ENCODE measurements at places on chromosomes 5 and 9.

DNA sequence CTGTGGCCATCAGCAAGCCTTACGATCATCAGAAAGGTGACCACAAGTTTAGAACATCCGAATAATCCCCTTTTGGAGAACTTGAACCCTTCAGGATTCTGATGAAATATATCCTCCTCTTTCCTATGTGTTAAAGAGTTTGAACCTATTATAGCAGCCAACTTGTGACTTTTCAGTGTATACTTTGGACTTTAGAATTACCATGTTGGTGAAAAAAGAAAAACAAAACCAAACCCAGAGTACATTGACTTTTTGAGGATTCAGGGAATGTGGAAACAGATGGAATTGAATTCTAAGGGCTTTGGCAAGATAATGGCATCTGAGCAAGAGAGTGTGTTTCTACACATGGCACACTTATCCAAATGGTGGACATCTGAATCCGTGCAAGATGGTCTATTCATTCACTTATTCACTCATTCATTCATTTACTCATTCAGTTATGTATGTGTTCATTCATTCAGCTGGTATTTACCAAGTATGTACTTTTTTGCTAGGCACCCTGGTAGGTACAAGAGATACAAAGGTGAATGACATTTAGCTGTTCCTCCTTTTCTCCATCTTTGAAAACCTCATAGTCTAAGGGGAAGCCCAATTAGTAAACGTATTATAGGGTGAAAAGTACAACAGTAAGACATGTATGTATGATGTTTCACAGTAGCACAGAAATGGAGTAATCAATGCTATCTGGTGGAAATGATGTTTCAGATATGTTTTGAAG, 91.8 kb downstream of the PRDM6 start:
- no peak for DNase-seq

- DNase-seq = no peak
Observed at GRCh38 chr5:176883700-176884570, 15.2 kb downstream of the HK3 start.

DNA sequence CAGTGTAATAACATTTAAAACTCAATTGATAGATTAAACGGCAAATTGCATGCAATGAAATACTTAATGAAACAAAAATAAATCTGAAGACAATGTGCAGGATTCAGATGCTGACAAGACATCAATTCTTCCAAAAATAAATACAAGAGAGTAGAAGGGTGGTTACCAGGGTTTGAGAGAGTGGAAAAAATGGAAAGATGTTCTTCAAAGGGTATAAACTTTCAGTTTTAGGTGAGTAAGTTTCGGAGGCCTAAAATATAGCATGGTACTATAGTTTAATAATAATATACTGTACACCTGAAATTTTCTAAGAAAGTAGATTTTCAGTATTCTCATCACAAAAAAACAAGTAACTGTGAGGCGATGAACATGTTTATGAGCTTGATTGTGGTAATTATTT, 48.2 kb upstream of the RASEF start:
- no peak for DNase-seq

DNA sequence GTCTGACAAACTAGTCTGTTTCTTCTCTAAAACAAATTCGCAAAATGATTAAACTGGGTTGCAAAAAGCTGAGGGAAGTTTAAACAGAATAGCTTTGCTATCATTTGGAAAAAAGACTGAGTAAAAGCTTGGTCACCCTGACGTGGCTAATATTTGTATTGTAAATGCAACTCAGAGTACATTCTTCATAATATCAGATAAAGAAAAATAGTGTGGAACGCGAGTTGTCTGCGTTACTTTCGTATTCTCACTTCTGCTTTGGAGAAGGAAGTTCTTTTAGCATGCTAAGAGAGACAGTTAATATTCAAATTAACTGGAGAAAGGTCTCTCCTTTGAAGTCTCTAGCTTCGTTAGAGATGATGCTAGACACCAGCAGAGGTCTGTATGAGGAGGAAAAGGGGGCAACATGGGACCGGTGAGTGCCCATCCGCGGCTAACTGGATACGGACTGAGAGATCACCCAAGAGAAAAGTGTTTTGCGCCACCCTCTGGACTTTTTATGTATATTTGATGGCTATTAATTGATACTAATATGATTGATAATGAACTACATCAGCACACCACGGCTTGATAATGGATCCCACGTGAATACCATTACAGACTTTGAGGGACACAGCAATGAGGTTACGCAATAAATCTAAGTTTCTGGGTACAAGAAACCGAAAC, 2.9 kb upstream of the CNTRL start:
- no peak for DNase-seq

- no peak for DNase-seq
Observed at GRCh38 chr5:169300468-169301385, at the start of gene SLIT3. TSS of gene SLIT3 (minus strand) at chr5:169301139. CDS start at chr5:169300709, 430 bp downstream.

- DNase-seq = no peak
Observed at GRCh38 chr5:25006237-25006636, 361.5 kb upstream of the CDH10 start.

GRCh38 chr9:90979639-90980038, 178.0 kb downstream of the SYK start:
- no peak for DNase-seq

GRCh38 chr5:180389252-180390101, 36.3 kb upstream of the GFPT2 start:
- no peak for DNase-seq

DNA sequence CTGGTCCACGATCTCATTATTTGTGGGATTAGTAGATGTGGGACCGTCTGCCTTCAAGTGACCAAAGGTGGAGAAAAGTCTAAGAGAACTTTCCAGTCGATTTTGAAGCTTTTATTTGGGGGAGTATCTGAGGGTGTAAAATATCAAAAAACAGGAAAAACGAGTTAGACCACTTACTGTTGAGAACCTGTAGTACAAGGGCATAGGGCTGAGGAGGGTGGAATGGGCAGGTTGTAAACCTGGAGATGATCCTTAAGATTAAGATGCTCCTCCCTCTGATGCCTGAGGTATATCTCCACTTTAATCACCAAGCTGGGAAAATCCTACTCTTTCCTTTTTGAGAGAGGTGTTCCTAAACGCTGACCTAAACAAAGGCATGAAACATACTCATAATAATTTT, 32.0 kb upstream of the GTF2H2C start:
- no peak for DNase-seq

Measured in T-cell (primary cell).